ENCODE measurements at places on chromosomes 16 and 17. TPM values are rescaled to one million over a fixed set of nuclear protein-coding genes. Genes with fewer than 3 reads are reported as not detected.

Gene TERB1
- 0.18 TPM for total RNA-seq

Gene KIFC3
- total RNA-seq: 196 TPM

Gene TMEM235
- total RNA-seq: not detected

Gene KRTAP9-2
- total RNA-seq: not detected

Gene CCDC154
- total RNA-seq: 1.0 TPM

Gene MEOX1
- total RNA-seq: not detected

Gene EPN3
- not detected for total RNA-seq

Gene FNDC8
- total RNA-seq: not detected

Gene EVI2A
- not detected for total RNA-seq

Gene DLX3
- total RNA-seq: not detected

Gene HSF4
- total RNA-seq: 22.3 TPM

Gene SLFN12
- 24.4 TPM for total RNA-seq

Gene SYT17
- total RNA-seq: not detected

Gene TEKT5
- 0.50 TPM for total RNA-seq

Gene TMEM220
- total RNA-seq: 6.8 TPM

Gene HSPB9
- total RNA-seq: not detected

Gene SEZ6L2
- total RNA-seq: 17.6 TPM

Gene CTRB2
- total RNA-seq: not detected

Gene NUBP2
- total RNA-seq: 56.3 TPM

Gene TNS4
- total RNA-seq: 0.21 TPM

Gene KRT37
- not detected for total RNA-seq

Gene CPHXL2
- not detected for total RNA-seq

Gene TAT
- not detected for total RNA-seq

Gene XAF1
- 1.5 TPM for total RNA-seq

Gene EMC8
- total RNA-seq: 35.5 TPM

Gene SLC5A11
- total RNA-seq: not detected

Gene TVP23C
- total RNA-seq: 22.1 TPM

Gene CD300LG
- not detected for total RNA-seq

Gene ACTG1
- 4,236 TPM for total RNA-seq

Gene CCDC102A
- 17.2 TPM for total RNA-seq

All from osteocyte (in vitro differentiated cells).